ENCODE measurements at places on chromosomes 12 and 14.

DNA sequence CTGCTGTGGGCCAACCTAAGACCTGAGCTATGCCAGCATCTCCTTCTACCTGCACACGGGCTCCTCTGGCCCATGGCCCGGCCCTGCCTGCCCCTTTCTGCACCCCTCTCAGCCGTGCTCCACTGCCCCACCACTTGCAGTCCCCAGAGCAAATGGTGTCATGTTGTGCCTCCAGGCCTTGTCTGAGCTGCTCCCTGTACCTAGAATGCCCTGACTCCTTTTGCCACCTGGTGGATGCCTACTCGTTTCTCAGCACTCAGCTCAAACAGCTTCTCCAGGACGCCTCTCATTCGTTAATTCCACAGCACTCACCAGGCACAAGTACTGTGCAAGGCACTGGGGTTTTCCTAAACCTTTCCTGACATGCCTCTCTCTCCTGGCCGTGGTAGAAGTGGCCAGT lies 63.2 kb upstream of the PNMA1 start:
- DNase-seq, result no peak

GRCh38 chr12:102722147-102722546 lies 194.9 kb downstream of the PAH start:
- no peak for DNase-seq

DNA sequence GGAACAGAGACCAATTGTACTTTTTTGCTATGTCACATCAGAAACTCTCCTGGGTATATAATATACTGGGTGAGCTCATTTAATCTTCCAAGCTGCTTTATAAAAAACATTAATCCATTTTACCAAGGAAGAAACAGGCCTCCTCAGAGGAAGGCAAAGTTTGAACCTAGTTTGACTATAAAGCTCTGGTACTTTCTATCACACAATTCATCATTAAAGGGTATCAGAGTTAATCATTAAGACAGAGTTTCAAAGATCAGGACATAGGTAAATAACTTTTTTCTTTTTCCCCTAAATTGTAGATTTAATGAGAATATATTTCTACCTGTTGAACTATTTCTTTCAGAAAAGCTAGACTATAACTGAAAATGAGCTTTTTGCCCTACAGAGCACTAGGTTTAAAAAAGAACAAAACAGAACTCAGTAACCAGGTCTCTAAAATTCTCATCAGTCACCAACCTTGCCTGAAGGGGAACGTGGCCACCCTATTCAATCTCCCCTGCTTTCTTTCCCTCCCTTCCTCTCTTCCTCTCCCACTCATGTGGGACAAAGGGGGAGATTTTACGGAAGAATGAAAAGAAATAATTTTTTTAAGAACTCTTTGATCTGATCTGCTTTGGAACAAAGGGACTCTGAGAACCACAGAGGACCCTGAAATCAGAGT lies 18.6 kb downstream of the FBXO21 start:
- no peak for DNase-seq

GRCh38 chr12:28243310-28243633 lies 53.0 kb downstream of the CCDC91 start:
- no peak for DNase-seq

GRCh38 chr14:51107801-51108200 lies 12.9 kb upstream of the TRIM9 start:
- DNase-seq, result no peak
